Heart left ventricle (tissue), 16 donors: ENCODE measurements at places on chromosomes 3 and 15.

- DNase-seq: no peak
Measured at GRCh38 chr3:141336672-141337522, 31.4 kb upstream of the ZBTB38 start.

- no peak for DNase-seq
Measured at GRCh38 chr3:45597171-45597570, 2.6 kb downstream of the LIMD1 start.

DNA sequence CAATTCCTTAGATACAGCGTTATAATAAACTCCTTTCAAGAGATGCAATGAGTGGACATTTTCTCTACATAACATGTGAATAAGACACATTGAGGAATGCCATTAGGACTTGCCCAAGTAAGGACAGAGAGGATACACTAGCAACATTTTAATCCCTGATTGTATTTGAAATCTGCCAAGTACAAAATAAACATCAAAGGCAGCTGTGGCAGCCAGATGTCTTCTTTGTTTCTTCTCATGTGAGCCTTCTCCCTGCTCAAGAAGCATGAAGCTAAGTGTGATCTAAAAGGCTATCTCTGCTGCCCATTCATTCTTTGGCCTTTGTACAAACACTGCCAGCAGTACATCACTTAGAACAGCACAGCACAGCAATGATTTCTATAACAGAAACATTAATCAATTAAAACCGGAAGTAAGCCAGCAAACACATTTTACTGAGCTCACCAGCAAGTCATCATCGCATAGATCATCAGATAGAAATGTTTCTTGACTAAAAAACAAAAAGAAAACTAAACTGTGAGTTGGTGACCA is 364.0 kb downstream of the CNTN6 start:
- DNase-seq: no peak

DNA sequence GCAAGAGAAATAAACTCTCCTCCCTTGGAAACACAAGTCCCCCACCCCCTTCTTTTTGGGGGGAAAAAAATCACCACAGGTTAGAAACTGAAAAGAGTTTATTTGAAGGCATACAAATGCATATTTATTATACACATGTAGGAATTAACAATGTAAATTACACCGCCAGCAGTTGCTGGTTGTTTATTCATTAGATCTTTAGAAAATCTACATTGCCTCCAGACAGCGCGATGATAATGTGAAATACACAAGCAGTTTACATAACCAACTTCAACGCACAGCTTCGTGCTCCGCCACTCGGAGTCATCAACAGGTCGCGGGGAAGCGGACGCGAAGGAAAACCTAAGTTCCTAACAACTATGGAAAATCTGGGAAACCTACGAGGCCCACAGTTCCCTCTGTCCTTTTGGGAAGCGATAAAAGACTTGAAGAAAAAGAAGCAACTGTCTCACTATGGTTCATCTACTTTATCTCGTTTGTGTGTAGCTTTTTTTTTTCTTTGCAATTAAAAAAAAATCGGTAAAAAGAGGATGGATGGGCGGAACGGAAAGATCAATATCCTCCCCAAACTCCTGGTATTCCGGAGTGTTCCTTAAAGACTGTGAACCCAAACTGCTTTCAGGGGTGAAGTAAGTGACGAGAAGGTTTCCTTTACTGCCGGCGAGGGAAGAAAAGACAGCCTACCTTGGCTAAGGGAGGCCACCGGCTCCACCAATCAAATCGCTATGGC is 8.4 kb upstream of the FOXB1 start:
- no peak for DNase-seq

DNA sequence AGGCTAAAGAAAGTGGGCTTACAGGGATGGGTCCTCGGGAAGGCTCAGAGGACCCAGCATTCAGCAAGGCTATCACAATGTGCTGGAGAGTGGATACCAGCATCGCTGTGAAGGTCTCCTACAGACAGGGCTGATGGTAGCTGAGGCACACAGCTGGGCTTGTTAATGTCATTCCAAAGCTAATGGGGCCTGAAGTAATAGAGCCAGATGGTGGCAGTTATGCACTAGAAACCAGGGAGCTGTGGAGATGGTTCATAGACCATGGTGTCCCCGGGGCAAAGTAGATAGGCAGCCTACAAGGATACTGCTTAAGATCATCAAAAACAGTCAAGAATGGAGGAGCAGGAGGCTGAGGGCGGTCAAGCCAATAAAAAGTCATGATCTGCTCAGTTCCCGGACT is 24.8 kb upstream of the BOC start:
- DNase-seq: no peak

DNA sequence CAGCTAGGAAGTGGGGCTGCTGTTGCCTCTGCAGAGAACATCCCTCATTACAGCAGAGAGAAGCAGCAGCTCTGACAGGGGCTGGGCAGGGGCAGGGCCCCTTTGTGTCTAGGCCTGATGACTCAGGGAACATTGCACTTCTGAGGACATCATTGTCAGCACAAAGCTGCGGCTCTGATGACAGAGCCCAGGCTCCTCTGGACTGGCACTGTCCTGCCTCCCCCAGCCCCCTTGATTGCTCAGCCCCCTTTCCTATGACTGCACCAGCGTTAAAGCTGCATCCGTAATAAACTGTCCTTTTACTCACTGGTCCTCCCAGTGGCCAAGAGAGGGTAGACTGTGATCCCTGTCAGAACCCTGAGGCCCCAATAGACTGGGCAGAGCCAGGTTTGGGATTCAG is 18.3 kb downstream of the TRH start:
- no peak for DNase-seq

GRCh38 chr15:81254277-81254915 is 57.7 kb downstream of the IL16 start:
- DNase-seq: no peak

DNA sequence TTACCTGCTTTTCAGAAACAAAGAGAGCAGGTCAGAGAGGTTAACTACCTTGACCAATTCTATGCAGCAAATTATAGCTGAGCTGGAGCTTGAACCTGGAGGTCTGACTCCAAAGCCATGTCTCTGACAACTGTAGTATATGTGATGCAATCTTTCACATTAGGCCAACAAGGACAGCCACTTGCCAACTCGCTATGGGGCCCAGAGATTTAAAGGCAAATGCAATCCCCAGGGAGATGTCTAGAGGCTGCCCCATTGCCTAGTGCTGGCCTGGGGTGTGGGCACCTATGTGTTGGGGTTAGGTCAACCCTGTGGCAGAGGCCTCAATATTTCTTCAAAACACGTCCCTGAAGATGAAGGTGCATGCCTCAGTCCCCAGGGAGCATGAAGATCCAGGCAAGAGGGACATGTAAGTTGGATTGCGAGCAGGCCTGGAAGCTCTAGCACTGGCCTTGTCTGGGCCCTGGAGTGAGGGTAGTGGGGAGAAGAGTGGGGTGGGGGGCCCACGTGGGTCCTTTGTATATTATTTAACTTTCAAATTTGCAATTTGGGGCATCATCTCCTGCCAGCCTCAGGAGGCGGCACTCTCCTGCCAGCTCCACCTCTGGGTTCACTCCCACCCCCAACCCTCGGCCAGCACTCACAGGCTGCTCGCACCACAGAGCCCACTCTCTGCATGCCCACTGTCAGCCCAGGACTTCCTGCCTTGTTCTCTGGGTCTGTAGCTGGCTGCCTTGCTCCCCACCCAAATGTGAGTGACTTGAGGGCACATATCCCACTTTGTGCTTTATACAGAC is 64.3 kb downstream of the SLC12A8 start:
- no peak for DNase-seq

GRCh38 chr3:110902453-110903085 is 169.0 kb upstream of the NECTIN3 start:
- DNase-seq: no peak

GRCh38 chr15:40064231-40064894 is 25.4 kb upstream of the SRP14 start:
- no peak for DNase-seq

GRCh38 chr3:188067932-188068331 is 86.0 kb upstream of the LPP start:
- DNase-seq: no peak

DNA sequence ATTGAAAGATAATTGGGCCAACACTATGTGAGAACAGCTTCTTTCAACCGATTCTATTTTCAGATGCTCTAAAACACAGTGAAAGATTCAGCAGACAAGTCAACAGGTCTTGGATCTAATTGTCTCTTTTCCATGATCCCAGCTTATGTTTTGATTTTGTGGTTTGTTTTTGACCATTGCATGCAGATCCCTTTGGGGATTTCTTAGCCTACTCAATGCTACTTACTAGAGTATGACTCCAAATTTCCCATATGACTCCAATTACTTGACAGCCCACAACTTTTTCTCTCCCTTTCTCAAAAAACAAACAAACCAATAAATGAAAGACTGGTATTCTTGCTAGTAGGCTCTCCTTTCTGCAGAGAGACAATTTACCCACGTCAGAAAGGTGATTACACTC is 67.1 kb downstream of the KCNH8 start:
- no peak for DNase-seq

- peak; percentile 82 for DNase-seq
Measured at GRCh38 chr3:43001094-43001553, 22.0 kb downstream of the GASK1A start.

GRCh38 chr15:64507293-64507802 is 47.0 kb downstream of the ZNF609 start:
- DNase-seq: peak; percentile 68

DNA sequence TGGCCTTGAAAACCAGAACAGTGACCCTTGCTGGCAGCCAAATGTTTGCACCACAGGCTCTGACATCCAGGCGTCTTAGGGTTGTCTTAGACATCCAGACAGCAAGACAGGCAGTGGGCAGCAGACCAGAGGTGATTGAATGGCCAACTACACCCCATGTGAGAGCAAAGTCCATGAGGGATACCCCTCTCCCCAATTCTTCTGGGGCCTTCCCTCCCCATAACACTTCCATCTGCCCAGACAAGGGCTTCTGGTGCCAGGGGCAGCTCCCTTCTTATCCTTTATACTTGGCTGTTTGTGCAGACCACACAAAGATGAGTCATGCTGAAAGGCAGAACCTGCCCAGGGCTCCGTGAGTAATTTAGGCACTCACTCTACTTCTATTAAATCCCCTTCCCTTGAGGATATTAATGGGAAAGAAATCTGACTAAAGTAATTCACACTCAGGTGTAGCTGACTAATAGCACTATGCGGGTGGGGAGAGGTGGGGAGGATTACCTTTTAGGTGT is 257.9 kb downstream of the UACA start:
- no peak for DNase-seq

DNA sequence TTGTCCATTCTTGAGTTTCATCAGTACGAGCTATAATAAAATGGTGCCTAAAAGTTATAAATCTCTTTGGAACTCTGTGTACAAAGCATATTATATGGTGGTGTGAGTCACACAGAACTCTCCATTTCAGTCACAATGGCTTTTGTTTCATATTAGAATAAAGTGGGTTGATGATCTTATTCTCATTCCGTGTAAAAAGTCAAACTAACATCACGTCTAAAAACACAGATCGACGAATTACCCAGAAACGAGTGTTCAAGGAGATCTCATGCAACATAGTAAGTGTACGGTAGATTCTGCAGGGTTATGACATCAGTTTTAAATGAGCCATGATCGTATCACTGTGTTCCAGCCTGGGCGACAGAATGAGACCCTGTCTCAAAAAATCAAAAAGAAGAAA is 122.4 kb downstream of the FOXP1 start:
- DNase-seq: no peak

DNA sequence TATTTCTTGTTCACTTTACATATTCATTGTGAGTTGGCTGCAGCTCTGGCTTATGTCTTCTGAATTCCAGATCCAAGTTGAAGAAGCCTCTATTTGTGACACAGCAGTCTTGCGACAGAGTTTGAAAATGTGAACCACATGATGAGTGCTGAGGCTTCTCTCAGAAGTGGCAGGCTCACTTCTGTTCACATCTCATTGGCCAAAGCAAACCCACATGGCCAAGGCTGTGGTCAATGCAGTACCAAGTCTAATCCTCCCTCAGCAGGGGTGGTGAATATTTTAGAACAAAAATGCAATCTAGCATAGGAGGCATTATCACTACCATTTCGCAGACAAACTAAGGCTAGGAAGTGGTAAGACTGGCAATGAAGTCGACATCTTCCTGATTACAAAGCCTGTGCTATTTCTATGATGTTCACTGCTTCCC is 45.2 kb downstream of the CDCP1 start:
- no peak for DNase-seq

DNA sequence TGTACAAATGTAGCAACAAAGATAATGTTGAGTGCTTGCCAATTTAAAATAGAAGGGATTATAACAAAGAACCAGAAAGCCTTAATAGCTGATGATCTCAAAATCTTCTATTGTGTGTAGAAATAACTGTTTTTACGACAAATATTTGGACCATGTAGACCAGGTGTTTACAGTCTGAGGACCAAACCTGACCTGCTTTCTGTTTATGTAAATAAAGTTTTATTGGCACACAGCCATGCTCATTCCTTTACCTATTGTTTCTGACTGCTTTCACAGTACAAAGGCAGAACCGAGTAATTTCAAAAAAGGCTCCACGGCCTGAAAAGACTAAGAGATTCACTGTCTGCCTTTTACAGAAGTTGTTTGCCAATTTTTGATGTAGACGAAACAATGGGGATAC is 91.8 kb downstream of the GOLIM4 start:
- DNase-seq: no peak

GRCh38 chr15:61393949-61394348 is 164.8 kb upstream of the RORA start:
- no peak for DNase-seq

GRCh38 chr3:192858849-192859585 is 58.6 kb downstream of the MB21D2 start:
- no peak for DNase-seq

DNA sequence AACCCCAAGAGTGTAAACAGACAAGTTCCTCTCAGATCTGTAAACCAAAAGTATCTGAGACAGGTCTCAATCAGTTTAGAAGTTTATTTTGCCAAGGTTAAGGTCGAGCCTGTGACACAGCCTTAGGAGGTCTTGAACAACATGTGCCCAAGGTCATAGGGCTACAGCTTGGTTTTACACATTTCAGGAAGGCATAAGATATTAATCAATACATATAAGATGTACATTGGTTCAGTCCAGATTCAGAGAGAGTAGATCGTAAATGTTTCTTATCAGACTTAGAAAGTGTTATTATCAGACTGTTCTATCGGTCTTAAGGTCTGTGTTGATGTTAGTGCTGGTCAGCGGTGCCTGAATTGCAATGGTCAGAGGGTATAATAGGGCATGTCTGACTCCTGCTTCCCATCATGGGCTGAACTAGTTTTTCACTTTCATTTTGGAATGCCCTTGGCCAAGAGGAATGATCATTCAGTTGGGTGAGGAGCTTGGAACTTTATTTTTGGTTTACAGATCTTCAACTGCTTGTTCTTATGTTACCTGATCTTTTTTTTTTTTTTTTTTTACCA is 27.0 kb upstream of the MFGE8 start:
- no peak for DNase-seq

DNA sequence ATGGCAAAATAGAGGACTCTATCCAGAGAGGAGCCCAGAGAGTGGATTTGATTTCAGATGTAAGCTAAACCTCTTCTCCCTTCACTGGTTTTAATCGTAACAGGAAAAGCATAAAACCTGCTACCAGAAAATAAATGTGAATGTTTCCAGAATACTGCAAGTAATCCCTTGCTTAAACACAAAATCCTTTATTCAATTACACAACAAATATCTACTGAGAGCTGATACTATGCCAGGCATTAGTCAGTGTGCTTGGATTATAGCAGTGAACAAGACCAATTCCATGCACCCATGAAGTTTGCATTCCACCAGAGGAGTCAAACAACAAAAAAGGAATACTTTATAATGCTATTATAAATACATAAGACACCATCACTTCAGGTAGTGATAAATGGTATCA is 15.1 kb downstream of the AVEN start:
- DNase-seq: no peak

- DNase-seq: no peak
Measured at GRCh38 chr3:23711916-23712494, 93.8 kb upstream of the UBE2E1 start.

GRCh38 chr3:187823746-187824145 is 78.5 kb upstream of the BCL6 start:
- DNase-seq: no peak
